Stimulated activated CD4-positive, alpha-beta T cell treated with anti-CD3 and anti-CD28 coated beads, Interleukin-2, amount 100 ng/mL, for 4 hours (primary cell): ENCODE measurements at places on chromosomes 3 and 15.

GRCh38 chr3:56200251-56200650, 268.0 kb downstream of the ERC2 start:
- DNase-seq: no peak

- no peak for DNase-seq
Observed at GRCh38 chr3:169847896-169848295, 21.8 kb downstream of the LRRC31 start.

DNA sequence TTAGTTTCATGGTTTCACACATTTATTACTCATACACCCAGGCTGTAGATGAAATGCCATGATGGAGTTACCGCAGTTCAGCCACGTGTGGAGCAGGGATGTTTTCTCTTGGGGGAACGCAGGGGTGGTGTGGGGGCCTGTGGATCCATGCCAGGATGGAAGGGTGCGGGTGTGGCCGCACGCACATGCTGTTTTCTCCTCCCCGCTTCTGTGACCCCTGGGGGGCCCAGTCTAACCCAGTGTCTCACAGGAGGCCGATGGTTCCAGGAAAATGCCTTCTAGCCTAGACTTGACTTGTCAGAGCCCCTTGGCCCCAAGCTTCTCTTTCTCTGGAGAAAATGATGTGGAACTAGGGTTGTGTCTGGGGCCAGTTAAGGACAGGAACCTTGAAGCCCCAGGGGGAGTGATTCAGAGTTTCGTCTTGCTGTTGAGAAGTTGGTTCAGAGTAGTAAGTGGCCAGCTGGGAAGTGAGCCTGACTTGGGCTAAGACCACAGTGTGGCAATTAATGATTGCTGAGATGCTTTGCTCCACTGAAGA, 240.4 kb upstream of the BHLHE40 start:
- no peak for DNase-seq

- DNase-seq: no peak
Observed at GRCh38 chr15:76162036-76162398, 102.2 kb downstream of the TMEM266 start.

- DNase-seq: no peak
Observed at GRCh38 chr3:48190911-48191310, 2.7 kb upstream of the CDC25A start.
